Stimulated activated CD4-positive, alpha-beta T cell treated with anti-CD3 and anti-CD28 coated beads, TNF-alpha, amount 100 ng/mL, for 1 hour (primary cell): ENCODE measurements at places on chromosomes 3 and 15.

DNA sequence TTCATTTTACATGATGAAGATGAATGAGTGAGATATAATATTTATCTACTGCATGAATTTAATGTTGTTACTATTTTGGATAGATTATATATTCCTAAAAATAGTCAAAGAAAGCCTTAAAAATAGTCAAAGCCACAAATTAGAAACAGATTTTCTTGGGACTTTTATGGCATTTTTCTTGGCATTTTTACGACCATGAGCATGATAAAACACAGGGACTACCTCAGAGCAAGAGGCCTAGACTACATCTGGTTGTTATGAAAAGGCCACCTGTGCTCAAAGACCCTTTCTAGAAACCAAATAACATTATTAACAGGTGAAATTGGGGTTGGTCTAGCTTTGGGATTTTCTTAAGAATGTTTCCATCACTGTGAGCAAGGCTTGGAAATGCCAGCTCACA is 281.0 kb downstream of the OXSM start:
- no peak for DNase-seq

DNA sequence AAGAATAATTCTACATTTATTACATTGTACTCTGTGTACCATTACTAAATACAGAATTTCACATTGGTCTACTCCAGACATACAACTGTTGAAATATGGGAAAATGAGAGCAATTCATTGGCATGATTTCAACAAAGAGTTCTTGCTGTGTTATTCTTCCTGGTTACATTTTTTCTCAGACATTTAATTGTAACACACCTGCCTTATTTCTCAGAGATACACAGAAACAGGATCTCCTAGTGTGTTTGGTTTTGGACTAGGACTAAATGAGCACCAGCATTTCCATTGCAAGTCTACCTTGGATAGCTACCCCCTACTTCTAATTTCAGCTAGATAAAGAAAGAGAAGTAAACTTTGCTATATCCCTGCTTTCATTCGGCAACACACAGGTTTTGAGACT is 274.3 kb upstream of the CNTN4 start:
- no peak for DNase-seq

DNA sequence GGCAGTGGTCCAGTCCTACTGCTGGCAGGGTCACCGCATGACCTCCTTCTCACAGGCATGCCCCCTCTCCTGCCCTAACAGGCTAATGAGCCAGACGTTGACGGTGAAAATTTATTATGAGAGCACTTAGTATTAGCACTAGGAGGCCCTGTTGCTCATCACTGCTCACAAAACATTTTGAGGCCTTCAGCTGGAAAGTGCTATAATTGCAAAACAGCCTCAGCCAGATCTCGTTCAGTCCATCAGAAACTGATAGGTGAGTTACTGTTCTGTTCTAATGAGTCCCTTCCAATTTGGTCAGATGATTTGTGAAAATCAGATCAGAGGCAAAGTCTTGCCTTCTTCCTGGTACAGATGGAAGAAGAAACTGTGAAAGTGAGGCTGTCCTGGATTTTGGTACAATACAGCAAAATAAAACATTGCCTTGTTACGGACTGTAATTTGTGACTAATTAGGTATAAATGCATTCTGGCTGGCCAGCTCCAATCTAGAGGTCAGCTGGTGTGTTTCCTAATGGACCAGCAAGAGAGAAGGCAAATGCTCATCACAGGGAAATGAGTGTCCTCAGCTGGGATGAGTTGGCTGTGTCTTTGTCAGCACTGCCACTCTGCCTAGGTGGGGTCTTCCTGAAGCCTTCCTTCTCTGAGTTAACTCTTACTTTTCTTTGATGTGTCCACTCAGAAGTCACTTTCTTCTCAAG is 316.8 kb downstream of the CHST2 start:
- DNase-seq: no peak

- DNase-seq: no peak
Measured at GRCh38 chr3:39448506-39449233, 18.8 kb upstream of the MOBP start.

DNA sequence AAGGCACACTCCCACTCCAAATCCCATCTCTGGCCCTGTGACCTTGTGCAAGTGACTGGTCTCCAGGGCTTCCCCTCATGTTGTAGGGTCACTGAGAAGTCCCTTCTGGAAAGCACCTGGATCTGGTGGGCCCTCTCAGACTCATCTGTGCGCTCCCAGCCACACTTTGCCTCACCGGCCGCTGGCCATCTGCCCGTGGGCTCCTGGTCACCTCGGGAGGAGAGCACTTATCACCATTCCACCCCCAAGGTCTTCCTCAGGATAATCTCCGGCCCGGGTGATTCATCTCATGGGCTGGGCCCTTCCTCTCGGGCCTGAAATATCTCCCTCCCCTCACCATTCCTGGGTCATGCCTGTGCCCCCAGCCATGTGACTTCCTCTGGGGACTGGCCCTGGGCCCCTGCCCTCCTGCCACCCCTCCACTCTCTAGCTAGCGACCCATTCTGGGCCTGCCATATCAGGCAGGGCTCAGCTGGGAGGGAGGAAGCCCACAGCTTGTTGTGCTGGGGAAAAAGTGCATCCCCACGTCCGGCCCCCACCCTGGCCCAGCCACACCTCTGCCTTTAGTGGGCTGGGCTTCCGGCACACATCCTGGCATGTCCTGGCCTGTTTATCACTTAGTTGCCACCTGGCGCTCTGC is 10.6 kb upstream of the WNT7A start:
- no peak for DNase-seq

DNA sequence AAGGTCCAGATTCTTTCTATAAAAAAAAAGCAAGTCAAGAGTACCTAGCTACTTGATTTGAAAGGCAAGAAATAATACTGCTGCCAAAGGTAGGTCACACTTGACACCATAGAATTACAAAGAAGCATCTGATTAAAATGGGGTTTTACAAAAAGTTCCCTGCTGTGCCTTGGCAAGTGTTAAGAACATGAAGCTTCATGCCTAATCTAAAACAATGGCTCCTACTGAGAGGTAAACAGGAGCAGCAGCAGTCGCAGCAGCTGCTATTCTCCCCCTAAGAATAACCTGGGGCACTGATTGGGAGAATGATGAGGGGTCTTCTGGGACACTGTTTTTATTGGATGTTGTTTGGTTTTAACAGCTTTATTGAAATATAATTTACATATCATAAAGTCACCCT is 14.1 kb downstream of the UBP1 start:
- DNase-seq: no peak

DNA sequence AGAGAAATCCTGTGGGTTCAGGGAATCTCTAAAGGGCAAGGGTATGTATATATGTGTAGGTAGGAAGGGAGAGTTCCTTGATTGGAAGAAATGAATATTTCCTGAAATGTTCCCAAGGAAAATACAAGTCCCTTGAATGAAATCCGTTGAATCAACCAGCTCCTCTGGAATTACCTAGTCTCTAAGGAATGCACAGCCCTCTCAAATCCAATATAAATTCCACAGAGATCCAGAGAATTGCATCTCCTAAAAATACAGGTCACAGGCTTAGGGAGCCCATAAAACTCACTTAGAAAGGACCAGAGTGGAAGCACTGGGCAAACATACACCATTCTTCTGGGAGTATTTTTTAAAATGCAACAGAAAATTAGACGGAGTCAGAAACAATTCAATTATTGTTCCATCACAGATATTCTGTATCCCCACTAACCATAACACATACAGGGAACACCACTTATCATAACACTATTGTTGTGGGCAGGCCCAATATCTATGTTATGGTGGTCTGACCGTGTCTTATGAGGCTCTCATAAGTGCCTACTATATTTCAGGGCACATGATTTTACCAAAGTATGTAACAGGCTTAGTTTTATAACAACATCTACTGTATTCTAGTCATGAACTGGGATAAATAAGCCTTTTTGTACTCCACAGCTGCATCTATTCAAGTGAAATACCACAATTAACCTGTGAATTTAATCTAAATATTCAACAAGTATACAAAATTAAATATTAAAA is 43.7 kb downstream of the IGSF11 start:
- no peak for DNase-seq

- no peak for DNase-seq
Measured at GRCh38 chr3:61924090-61924735, 362.8 kb downstream of the PTPRG start.

DNA sequence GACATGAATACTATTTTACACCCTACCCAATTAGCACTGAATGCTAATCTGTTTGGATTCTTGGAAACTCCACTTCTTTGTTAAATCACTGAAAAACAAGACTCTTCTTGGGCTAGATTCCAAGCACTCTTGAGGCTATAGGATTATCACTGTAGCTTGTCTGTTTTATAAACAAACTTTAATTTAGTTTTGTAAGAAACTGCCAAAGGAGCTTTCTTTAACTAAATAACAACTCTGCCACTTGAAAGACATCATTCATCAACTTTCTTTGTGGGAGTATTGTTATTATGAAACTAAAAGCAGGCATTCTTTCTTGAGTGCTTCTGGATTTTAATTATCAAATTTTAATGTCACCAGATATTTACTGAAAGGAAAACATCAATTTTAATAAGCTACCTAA is 24.1 kb downstream of the CBLB start:
- no peak for DNase-seq

DNA sequence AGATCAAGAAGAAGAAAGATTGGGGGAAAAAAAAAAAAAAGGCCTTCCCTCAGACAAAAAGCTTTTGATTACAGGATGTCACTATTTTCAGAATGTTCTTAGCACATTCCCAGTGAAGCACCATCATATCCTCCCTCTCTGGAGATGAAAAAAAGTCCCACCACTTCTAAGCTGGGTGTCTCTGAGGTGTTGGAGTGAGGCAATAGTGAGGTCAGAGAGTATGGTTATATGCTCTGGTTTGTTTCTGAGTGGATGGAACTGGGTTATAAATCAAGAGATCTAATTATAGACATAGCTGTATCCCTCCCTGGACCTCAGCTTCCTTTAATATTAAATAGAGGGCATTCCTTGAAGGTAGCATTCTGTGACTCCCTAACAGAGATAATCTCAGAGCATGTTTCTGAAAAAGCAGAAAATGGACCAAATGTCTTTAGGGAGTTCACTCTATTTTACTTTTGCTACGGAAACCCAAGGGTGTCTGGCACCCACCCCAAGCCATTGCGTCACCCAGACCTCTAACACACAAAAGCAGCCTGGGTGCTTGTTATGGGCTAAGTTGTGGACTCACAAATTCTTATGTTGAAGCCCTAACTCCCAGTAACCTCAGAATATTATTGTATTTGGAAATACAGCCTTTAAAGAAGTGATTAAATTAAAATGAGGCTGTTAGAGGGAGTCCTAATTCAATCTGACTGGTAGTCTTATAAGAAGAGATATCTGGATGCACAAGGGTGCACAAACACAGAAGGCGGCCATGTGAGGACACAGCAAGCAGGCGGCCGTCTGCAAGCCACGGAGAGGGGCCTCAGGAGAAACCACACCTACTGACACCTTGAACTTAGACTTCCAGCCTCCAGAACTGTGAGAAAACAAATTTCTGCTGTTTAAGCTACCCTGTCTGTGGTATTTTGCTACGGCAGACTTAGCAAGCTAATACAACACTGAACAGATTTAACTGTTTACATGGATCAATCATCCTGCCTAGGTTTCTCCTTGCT is 81.5 kb downstream of the MB21D2 start:
- DNase-seq: no peak

DNA sequence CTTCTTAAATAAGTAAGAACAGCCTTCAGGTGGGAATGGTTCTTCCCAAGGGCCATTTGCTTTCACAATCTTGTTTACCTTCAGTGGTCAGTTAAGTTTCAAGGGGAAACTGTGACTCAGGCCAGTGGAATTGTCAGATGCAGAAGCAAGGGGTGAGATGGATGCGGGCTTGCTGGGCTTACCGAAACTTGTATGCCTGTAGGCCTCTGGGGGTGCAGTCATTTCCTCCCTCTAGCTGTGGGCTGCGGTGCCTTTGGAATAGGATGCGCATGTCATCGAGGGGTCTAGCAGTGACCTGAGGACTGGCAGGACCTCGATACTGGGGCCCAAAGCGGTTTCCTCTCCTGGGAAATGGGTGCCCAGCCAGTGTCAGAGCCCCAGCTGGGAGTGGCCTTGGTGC is 121.6 kb downstream of the EEFSEC start:
- no peak for DNase-seq

- no peak for DNase-seq
Measured at GRCh38 chr3:141894524-141895176, 18.2 kb downstream of the ATP1B3 start.

- no peak for DNase-seq
Measured at GRCh38 chr15:56757875-56758274, 24.6 kb upstream of the ZNF280D start.

GRCh38 chr15:49015896-49016295 is 30.4 kb downstream of the SECISBP2L start:
- no peak for DNase-seq

GRCh38 chr15:42908538-42908937 is 12.0 kb downstream of the TTBK2 start:
- no peak for DNase-seq

DNA sequence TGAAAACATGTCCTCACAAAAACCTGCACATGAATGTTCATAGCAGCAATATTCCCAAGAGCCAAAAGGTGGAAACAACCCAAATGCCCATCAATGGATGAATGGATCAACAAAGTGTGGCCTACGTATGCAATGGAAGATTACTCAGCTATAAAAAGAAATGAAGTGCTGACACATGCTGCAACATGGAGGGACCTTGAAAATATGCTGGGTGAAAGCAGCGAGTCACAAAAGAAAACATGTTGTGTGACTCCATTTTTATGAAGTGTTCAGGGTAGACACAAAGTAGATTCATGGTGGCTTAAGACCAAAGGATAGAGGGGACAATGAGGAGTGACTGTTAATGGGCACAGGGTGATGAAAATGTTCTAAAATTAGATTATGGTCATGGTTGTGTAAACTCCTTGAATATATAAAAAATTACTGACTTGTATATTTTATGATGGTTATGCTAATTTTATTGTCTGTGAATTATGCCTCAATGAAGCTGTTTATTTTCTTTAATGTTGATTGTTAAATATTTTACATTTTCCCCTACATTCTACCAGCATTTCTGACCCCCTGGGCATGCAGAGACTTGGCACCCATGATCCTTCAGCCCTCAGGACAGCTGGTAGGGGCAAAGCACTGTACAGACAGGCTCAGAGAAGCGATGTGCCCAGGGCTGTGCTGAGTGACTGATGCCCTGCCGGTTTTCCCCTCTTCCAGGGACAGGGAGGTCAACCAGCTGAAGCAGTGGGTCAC is 37.8 kb downstream of the CFAP100 start:
- DNase-seq: no peak

GRCh38 chr3:166526881-166527280 is 689.7 kb upstream of the BCHE start:
- DNase-seq: no peak
